Large intestine (tissue), 12 donors: ENCODE measurements at places on chromosomes 4 and X.

DNA sequence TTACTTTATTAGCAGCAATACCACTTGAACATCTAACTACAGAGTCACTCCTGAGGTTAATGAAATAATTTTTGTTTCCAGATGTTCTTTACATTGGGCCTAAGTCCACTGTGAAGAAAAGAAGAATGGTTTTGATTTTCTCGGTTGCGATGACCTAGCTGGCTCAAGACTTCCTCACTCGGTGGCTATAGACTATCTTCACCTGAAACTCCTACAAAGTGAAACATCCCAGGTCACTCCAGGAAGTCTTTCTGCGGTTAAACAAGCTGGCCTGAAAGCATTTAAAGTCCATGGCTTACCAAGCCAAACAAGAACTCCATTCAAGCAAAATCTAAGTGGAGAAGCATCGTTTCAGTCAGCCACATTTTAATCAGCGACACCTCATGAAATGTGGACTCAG lies 13.7 kb upstream of the SORBS2 start:
- no peak for DNase-seq

DNA sequence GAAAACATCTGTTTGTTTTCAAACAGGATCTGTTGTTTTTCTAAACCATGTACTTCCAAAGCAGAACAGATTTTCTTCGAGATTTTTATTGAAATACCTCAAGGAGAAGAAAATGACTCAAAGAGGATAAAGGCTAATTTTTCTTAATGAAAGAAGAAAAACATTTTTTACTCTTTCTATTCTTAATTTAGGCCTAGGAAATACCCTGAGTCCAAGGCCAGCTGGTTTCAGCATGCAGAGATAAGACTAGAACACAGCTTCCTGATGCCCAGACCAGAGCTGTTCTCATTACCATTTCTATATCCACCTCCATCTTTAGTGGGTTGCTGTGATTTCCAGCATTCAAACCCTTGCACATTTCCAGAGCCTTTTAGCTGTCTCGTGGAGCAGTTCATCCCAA lies 18.3 kb downstream of the GAB1 start:
- DNase-seq = no peak

DNA sequence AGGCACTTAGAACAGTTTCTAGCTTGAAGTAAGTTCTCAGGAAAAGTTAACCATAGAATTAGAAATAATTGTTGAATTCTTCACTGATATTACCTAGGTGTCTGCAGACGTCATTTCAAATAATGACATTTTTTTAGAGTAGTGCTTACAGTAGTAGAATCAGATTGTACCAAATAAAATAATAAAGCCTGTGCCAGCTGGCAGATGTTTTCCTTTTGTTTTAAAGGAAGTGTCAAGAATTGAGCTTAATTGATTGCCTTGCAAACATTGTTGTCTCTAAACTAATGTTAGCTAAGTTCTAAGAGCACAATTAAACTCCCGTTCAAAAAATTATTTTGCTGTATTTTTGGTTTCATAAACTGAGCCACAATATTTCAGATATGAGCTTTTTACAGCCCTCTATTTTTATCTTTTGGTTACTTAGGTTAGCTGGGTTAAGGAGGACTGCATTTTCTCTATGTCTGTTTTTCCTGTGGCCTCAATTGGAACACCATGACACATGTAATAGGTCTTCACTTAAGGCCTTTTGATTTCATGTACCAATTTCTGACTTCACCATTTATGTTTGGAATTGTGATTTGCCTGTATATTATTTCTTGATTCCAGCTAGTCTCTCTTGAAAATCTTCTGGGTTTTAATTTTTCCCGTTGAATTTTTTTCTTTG lies 64.2 kb downstream of the DCUN1D4 start:
- DNase-seq = no peak

DNA sequence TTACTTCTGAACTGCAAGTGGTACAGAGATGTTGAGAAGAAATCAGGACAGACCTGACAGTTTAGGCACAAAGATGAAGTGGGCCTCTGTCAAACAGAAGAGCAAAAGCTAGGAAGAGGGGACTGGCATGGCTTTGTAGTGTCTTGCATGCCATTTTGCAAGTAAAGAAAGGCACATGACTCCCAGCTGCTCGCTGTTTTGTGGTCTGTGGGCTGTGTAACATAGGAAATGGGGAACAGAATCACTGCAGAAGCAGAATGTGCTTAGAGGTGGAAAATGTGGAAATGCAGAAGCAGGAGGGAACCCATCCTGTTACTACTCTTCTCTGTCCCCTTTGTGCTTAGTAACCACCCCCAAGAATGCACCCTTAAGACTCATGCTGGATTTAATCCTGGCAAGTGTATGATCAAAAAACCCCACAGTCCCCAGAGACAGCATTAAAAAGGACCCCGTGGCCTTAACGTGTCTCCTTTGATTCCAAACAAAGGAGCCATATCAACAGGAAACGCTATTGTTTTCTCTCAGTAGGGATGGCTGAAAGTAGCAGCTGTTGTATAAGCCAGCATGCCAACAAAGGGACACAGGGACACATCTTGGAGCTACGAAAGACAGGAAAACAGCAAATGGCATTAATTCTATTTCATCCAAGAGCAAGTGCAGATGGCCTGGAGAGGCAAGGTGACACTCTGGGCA lies 177.6 kb upstream of the GLRA2 start:
- no peak for DNase-seq
